ENCODE measurements at places on chromosomes 4 and X.

DNA sequence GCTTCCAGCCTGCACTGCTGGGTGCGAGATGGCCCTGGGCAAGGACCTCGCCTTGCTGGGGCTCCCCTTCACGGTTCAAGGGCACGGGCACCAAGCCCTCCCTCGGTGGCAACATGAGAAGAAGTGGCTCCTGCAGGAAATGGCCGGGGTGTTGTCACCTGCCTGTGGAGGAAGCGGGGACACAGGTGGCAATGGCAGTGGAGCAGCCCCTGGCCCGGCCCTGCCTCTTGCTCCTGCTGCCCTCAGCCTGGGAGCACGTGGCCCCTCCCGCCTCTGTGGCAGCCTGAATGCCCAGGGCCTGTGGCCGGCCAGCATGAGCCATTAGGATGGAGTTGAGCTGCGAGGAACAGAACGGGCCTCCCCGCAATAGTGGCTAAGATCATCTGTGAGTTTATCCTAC lies 16.8 kb downstream of the ABCD1 start:
- DNase-seq, result no peak

- no peak for DNase-seq
Measured at GRCh38 chr4:183790661-183791060, 114.4 kb upstream of the STOX2 start.

GRCh38 chr4:71377561-71377960 lies 38.7 kb downstream of the SLC4A4 start:
- no peak for DNase-seq

- no peak for DNase-seq
Measured at GRCh38 chr4:171308661-171309060, 504.5 kb upstream of the GALNTL6 start.

GRCh38 chr4:98253499-98253898 lies 7.7 kb upstream of the RAP1GDS1 start:
- no peak for DNase-seq

- DNase-seq, result no peak
Measured at GRCh38 chr4:5980436-5981155, 37.6 kb downstream of the C4orf50 start.

DNA sequence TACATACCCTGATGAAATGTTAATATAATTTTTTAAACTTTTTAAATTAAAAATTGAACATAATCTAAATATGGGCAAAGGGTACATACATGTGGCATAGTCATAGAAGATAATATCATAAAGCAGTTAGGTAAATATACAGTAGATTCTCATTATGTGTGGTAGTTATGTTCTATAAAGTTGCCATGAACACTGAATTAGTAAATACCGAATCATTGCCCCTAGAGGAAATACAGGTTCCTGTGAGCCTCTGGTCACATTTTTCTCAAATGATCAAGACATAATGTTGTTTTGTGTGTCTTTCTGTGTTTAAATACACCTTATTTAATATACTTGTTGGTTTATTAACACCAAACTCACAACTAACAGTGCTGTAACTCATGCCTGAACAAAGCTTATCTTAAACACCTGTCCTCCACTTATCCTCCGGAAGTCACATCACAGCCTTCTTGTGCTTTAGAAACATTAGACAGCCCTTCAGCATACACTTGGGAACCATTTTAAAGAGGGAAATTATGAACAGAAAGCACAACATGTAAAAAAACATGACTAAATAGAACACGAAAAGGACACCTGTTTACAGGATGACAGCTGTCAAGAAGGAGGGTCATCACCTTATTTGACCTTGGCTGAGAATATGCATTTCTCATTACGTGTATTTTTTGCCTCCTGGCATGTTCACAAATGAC lies 169.4 kb upstream of the NAP1L5 start:
- DNase-seq, result no peak

- no peak for DNase-seq
Measured at GRCh38 chr4:20418861-20419451, 167.3 kb downstream of the SLIT2 start.

DNA sequence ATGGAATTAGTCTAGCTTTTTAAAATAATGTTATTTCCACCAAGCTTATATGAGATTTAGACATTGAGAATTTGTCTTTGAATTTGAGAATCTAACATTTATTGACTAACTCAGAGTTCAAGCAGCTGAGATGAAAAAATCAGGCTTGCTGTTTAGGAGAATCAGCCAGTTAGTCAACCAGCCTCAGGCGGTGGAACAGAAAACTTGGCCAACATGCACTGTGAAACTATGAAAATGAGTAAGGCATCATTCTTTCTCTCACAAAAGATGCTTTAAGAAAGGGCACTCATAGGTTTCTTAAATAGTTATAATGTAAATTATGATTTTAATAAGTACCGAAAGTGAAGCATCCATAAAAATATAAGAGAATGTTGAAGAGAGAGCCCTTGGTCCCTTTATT lies 84.2 kb downstream of the NFKB1 start:
- no peak for DNase-seq

DNA sequence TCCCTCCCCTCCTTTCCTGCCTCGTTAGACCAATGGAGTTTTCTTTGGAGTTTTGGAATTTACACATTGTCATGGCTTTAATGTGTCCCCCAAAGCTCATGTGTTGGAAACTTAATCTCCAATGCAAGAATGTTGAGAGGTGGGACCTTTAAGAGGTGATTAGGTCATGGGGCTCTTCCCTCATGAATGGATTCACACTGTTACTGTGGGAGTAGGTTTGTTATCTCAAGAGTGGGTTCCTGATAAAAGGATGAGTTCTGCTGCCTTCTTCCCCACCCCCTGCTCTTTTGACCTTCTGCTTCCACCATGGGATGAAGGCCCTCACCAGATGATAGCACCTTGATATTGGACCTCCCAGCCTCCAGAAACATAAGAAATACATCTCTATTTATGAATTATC lies 16.8 kb downstream of the MORF4L2 start:
- DNase-seq, result no peak

DNA sequence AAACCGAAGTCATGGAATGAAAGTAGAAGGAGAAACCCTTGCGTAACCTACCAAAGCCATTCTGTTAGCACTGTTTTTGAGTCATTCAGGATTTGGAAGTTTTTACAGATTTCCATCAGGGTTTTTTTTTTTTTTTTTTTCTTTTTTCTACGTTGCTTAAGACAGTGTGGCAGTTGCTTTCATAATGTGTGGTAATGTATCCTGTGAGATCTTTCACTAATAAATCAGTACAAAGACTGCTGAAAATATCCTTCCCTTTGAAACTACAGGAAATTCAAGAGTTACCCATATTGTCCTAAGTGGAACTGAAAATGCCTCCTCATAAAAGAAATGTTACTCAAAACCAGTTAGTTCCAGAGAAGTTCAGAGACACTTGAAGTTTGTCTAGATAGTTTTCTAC lies 137.8 kb downstream of the RAPGEF2 start:
- DNase-seq, result no peak

GRCh38 chrX:77945910-77946545 lies 23.4 kb downstream of the PGAM4 start:
- DNase-seq, result no peak

GRCh38 chr4:133720001-133720400 lies 481.6 kb downstream of the PABPC4L start:
- DNase-seq, result no peak

DNA sequence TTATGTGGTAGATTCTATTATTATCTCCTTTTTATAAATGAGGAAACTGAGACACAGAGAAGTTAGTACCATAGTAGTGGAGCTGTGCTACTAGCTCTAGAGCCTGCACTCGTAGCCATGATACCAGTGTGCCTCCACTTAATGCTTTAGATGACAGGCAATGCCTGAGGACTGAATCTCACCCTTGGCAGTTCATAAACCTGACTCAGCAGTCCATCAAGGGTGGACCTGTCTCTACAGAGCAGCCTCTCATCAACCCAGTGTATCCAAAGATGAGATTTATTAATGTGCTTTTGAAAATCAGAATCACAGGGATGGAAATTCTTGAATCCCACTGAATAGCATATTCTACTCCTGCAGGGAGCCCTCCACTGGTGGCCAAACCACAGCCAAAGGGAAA lies 483.2 kb upstream of the DIPK2B start:
- DNase-seq, result no peak

DNA sequence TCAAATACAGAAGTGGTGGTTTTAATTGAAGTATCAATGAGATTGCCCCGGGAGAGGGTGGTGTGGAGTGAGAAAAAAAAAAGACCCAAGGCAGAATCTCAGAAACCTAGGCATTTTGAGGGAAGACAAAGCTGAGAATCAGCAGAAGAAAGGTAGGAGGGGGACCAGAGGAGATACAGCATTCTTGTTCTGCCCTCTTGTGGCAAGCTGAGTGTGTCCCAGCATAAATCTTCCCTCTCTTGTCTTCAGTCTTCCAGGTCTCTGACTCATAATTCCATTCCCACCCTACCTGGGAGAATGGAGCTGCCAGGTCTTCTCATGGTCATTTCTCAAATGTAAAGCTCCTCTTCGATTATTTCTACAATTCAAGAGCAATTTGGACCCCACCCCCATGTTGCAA lies 32.7 kb upstream of the MAGED1 start:
- no peak for DNase-seq

DNA sequence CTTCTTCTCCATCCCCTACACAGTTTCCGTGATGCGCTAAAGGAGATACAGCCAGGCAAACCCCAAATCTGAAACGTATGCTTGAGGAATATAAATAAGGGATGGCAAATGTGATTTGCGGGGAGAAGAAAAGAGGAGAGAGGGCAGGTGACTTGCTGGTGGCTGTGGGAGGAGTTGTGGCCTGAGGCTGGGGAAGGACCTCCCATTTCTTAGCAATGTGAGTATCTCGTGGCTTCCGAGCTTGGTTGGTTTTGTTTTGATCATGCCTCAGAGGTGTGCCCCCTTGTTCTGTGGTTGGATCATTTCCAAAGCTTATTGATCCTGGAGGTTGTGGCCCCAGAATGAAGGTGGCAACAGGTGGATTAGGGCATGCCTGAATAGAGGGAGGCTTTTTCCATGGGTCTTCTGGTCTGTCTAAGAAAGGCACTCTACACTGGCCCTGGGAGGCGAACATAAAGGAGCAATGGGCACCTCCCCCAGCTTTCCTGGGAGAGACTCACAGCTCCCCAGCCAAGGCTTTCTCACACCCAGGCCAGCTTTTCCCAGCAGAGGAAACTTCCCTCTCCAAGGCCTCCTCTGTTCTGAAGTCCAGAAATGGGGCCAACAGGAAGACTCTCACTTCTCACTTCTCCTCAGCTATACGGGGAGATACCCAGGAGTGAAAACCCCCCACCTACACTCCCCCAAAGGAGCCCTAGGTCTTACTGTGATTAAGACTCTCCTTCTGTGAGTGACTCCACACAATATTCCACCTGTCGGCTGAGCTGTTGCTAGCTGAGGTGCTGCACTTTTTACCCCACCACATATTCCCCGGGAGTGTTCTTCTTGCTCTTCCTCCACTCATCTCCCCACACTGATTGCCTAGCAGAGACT lies 40.0 kb downstream of the C4orf51 start:
- no peak for DNase-seq

- DNase-seq, result no peak
Measured at GRCh38 chr4:159451006-159451405, 348.1 kb downstream of the RAPGEF2 start.

- DNase-seq, result no peak
Measured at GRCh38 chr4:106587558-106587957, 219.0 kb upstream of the GIMD1 start.

DNA sequence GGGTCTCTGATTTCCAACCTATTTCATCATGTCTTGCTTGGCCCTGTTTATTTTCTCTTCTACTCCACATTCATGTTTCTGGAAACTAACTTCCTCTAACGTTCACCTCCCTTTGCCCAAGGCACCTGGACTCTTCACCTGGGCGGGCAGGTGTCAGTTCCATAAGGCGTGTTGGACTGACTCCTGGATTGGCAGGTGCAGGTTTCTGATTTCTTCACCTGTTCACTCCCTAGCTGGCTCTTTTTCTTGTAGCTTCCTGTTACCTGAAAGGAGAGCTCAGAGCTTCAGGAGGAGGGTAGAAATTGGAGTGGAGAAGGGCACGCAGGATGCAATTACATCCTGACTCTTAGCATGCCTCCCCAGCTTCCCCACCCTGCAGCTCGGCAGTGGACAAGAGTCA lies 350.8 kb upstream of the KLF3 start:
- no peak for DNase-seq

DNA sequence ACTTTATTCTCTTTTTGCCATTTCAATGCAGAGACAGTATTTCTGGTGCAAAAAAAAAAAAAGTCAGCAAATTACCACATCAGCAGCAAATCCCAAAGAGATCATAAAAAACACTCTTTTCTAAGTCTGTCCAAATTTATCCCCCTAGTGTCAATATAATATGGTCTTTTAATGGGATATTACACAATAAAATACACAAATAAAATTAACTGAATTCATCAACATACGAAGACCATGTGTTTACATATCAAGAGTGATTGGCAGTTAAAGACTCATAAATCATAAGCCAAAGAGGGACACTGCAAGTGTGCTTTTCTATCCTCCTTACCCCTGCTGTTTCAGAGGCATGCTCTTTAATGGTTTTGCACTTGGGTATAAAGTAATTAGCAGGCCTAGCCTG lies 340.2 kb upstream of the DKK2 start:
- no peak for DNase-seq

DNA sequence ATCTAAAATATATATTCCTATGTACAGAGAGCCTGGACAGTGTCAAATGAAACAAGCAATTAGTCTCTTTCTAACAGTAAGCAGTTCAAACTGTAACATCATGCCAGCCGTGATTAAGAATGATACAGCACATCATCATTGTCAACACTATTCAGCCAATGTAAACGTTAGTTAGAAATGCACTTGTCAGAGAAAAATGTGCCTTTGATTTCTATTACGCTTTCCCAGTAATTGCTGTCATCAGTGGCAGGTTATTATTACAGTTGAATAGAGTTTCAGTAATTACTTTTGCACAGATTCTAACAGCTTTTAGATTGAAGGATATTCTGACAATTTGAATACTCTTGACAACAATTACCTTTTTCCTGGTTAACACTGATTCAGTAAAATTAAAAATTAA lies 1007.1 kb downstream of the SH3BGRL start:
- DNase-seq, result no peak

GRCh38 chrX:153776611-153777045 lies 4.2 kb upstream of the SRPK3 start:
- DNase-seq, result no peak

GRCh38 chrX:11269006-11269405 lies 24.2 kb upstream of the AMELX start:
- DNase-seq, result no peak

DNA sequence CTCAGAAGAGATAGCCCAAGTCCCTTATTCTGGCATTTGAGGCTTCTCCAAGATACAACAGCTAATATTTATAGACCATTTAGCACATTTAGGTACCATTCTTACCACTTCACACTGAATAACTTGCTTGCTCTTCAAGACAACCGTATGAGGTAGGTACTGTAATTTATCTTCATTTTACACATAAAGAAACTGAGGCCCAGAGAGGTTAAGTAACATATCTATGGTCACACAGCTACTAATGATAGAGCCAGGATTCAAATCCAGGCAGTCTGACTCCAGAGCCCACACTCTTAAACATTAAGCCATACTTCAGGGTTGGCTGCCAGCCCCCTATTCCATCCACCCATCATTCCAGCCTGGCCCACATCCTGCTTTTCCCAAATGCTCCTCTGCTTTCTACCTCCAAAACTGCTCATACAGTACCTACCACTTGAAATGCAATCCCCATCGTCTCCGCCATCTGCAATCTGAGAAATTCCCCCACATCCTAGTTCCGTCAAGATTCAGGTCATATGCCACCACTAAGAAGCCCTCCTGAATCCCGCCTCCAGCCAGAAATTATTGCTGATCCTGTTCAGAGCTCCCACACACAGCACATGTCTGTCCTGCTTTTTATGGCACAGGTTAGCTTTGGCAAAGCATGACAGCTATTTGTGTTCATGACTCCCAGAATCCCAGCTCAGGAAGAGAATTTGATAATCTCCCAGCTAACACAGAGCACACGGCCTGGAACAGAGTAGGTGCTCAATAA lies 23.5 kb downstream of the IQSEC2 start:
- no peak for DNase-seq

Data from activated T-cell treated with anti-CD3 and anti-CD28 coated beads, Interleukin-2, amount 50 U/mL, for 4 hours (primary cell).